ENCODE measurements at places on chromosomes 6 and 20.

GRCh38 chr6:3835785-3836184 is 13.4 kb upstream of the FAM50B start:
- no peak for DNase-seq

DNA sequence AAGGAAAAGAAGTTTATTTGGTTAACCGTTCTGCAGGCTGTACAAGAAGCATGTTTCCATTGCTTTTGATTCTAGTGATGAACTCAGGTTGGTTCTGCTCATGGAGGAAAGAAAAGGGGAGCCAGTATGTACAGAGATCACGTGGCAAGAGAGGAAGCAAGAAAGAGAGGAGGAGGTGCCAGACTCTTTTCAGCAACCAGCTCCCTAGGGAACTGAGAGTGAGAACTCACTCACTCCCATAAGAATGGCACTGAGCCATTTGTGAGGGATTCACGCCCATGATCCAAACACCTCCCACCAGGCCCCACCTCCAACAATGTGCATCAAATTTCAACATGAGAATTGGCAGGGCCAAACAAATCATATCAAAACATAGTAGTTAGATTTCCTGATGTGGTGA is 649.1 kb downstream of the EPM2A start:
- no peak for DNase-seq

DNA sequence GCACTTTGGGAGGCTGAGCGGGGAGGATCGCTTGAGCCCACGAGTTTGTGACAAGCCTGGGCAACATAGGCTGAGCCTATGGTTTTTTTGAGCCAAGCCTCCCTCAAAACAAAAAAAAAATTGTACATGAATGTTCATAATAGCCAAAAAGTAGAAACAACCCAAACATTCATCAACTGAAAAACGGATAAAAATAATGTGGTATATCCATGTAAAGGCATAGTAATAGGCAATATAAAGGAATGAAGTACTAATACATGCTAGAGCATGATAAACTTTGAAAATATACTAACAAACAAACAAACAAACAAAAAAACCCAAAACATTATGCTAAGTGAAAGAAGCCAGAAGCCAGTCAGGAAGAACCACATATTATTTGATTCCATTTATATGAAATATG is 35.3 kb downstream of the KIAA0319 start:
- no peak for DNase-seq

DNA sequence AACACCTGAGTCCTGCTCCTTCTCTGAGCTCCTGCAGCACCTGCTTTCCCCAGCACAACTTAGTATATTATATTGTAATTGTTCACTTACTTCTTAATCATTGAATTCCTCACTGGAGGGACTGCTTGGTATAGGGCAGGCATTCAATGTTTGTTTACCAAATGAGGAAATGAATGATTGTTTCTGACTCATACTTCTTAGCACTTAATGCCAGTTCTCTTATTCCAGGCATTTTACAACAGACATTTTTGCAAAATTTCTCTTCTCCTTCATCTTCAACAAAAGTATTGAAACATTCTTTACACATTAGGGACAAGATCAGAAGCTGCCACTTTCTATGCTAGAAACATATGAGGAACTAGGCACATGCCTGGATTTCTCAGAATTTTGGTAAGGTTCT is 119.4 kb downstream of the TBX18 start:
- no peak for DNase-seq

GRCh38 chr6:71619836-71620235 is 266.5 kb upstream of the RIMS1 start:
- DNase-seq = no peak

DNA sequence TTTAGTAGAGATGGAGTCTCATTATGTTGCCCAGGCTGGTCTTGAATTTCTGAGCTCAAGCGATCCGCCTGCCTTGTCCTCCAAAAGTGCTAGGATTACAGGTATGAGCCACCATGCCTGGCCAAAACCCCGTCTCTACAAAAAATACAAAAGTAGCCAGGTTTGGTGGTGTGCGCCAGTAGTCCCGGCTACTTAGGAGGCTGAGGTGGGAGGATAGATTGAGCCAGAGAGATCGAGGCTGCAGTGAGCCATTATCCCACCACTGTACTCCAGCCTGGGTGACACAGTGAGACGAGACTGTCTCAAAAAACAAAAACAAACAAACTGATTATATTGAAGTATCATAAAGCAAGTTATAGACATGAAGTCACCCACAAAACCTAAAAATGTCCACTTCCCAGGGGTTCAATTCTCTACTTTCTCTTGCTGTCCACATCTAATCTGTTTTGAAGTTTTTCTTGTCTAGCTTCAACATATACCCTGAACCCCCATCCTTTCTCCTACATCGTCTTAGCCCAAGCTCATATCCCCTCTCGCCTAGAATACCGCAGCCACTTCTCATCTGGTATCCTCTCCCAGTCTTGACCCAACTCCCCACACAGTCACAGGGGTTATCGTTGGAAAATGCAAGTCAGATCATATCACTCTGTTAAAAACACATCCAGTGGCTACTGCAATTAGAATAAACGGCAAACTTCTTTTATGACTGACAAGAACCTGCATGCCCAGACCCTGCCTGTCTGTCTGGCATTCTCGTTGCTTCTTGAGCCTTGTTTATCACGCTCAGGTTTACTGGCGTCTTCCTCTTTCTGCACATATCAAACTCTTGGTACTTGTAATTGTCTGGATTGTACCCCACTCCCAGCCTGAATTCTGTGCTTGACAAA is 20.1 kb upstream of the NCOA3 start:
- no peak for DNase-seq

- no peak for DNase-seq
Measured at GRCh38 chr6:158703111-158703836, 53.4 kb downstream of the SYTL3 start.

DNA sequence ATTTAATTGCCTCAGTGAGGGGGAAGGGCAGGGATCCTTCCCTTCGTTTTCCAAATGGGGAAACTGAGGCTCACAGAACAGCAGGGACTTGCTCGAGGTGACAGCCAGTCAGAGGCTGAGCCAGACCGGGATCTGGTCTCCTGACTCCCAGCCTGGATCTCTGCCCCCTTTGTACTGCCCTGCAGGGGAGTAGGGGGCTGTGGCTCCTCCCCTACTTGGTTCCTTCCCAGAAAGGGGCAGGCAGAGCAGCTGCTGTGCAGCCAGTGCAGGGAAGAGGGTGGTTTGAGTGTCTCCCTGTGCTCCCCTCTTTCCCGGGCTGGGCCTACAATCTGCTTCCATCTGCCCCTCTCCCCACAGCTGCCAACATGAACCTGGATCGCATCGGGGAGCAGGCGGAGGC is 37.6 kb downstream of the UQCC2 start:
- DNase-seq = no peak

DNA sequence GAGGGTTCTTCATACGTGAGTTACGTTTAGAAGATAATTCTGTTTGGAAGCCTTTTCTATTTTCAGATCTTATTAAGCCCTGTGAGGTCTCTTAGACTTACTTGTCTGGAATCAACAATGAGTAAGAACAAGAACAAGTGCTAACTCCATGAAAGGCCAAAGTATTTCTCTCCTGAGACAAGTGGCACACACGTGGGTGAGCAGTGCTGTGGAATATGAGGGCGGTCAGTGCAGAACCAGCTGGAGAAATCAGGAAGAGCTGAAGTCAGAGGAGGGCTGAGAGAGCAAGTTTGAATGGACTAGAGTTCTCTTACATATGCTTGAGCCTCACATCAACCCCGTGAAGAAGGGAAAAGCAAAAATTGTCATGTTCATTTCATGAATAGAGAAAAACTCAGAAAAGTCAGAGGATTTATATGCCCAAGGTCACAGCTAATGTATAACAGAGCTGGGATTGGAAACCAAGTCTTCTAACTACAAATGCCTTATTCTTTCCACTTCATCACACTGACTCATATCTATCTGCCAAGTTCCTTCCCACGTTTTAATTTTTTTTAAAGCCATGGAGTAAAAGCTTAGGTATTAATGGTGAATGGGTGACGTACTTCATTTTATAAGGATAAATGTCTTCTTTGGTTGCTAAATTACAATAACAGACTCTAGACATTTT is 201.3 kb upstream of the DTNBP1 start:
- no peak for DNase-seq

DNA sequence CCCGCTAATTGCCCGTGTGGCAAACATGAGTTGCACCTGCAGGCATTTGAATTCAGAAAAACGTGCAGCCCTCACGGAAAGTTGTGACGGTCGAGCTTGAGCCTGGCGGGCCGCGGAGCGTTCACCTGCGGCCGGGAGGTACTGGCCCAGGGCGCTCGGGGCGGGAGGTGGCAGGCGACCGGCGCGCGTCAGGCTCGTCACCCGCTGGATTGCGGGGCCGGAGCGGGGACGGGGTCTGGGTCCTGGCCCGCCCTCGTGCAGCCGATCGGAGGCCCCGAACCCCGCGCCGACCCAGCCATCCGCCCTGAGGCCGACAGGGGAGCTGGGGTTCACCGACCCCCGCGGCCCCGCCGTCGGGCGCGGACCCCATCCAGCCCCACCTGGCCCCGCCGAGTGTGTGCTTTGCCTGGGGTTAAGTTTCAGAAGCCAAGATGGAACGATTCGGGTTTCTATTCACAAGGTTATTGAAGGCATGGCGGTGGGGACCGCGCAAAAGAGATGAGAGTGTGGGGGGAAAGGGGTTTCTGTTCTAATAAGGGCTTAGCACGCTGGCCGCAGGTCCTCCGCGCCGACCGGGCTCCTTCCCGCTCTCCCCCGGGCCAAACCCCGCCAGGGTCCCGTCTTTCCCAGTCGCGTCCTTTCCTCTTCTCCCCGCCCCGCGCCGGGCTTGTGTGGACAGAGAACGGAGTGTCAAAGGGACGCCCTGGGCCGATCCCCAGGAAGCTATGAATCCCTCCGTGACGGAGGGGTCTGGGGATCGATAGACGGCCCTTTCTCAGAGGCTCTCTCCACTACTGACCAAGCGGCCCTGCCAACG is 1.6 kb upstream of the HEY2 start:
- DNase-seq = peak; percentile 31

DNA sequence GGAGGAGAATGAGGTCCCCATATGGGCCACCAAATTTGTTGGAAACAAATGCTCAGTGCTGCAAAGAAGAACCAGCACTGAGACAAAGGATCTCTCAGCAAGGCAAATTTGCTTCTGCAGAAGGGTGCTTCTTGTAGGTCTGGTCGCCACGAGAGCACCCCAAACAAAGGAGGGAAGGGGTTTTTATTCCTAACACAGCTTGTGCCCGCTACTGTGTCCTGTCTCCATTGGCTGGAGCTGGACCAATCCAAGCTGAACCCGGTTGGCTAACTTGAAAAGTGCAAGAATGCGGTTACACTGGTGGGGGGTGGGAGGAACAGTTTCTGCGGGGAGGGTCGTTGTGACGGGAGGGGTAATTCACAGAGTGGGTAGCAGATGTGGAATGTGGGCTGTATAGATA is 54.1 kb upstream of the TULP1 start:
- DNase-seq = no peak

DNA sequence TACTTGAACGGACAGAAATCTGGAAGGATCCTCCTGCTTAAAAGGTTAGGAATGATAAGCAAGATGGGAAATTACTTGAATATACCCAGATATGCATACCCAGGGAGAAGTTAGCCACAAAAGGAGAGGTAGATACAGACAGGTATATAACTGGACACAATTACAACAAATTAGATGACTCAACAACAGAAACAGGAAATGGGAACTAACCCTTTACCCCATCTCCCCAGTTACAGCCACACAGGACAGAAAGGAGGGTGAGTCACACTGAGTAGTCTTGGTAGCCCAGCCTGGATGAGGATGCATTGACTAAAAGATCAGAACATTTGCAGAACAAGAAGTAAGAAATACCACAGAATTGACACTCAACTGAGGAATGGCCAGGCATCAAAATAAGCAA is 61.2 kb downstream of the C6orf52 start:
- peak; percentile 20 for DNase-seq

GRCh38 chr6:101429270-101429669 is 35.8 kb downstream of the GRIK2 start:
- no peak for DNase-seq

- no peak for DNase-seq
Measured at GRCh38 chr6:92826633-92827032, 592.7 kb downstream of the EPHA7 start.

DNA sequence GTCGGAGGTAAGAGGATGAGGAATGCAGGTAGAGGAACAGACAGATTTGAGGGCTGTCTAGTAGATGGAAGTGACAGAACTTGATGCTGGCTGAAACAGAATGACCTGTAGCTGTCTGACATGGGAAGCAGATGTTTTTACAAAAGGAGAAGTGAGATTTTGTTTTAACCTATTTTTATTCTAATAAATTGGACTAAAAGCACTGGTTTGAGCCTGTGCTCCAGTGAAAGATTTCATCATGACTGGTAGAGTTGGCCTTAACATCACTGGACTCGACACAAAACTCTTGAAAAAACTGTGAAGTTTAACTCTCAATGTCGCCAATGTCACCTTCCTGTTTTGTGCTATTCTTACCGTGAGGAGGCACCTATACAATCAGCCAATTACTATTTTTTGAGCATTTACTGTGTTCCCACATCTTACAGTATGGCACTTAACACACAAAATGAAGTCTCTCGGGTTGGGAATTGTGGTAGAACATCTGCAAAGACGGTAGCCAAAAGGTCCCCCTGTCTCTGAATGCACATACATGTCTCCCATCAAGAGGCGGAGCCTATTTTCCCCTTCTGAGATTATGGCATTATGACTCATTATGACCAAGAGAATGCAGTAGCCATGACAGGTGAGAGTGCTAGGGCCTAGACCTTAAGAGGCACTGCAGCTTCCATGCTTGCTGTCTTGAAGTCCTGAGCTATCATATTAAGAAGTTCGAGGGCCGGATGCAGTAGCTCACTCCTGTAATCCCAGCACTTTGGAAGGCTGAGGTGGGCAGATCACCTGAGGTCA is 93.2 kb downstream of the FOXF2 start:
- no peak for DNase-seq

- no peak for DNase-seq
Measured at GRCh38 chr6:133977983-133978895, 25.2 kb downstream of the TBPL1 start.

- DNase-seq = no peak
Measured at GRCh38 chr6:170028629-170029345, 262.1 kb downstream of the DLL1 start.

- no peak for DNase-seq
Measured at GRCh38 chr20:35215066-35215956, 11.2 kb upstream of the MMP24 start.

All from activated naive CD8-positive, alpha-beta T cell treated with anti-CD3 and anti-CD28 coated beads for 36 hours (primary cell).